ENCODE measurements at places on chromosomes 7 and 10.

GRCh38 chr10:130045091-130045652, 65.5 kb downstream of the C10orf143 start:
- no peak for DNase-seq

GRCh38 chr7:47836503-47837202, 111.6 kb downstream of the PKD1L1 start:
- DNase-seq: no peak

- no peak for DNase-seq
Measured at GRCh38 chr10:124150189-124150806, 56.9 kb upstream of the CHST15 start.

- DNase-seq: no peak
Measured at GRCh38 chr10:119199231-119199992, 8.0 kb upstream of the GRK5 start.

DNA sequence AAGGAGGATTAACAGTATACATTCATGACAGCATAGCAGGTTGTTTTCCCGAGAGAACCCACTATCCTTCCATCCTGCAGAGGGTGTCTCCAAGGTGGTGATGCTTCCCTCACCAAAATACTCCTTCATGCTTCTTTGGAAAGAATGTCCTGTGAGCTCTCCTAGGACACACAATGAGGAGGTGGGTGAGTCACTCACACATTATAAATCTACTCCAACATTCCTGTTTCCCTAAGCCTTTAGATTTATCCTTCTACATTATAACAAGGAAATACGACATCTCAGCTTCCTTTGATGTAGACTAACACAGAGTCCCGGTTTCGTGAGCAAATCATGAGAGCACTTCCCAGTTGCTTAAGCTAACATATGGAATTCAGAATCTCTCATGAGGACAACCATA, 689.7 kb upstream of the CELF2 start:
- no peak for DNase-seq

DNA sequence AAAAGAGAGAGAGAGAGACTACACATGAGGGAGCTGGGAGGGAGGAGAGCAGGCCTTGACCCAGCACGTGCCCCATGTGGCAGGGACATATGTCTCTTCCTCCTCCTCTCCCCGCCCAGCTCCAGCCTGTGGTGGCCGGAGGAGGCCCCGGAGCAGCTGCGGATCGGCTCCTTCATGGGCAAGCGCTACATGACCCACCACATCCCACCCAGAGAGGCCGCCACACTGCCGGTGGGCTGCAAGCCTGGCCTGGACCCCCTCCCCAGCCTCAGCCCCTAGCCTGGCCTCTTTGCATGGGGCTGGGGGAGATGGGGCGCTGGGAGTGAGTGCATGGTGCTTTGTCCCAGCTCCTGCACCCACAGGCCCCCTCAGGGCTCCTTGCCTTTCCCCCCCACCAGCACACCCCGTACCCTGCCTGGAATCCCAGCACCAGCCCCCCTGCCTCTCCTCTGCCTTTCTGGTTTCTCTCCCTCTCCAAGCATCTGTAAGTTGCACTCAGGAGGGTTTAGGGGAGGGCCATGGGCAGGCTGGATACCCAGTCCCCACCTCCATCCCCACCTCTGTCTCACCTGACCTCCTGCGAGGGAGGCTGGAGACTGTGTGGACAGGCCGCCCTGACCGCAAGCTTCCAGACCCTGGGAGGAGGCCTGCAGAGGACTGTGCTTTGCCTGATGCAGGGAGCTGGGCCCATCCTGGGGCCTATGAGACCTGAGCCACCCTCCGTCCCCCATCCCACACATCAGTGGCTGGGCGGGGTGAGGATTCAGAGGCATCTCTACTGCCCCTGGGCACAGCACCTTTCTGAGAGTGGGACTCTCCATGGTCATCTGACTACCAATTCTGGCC, 4.8 kb downstream of the UPK3B start:
- DNase-seq: no peak

DNA sequence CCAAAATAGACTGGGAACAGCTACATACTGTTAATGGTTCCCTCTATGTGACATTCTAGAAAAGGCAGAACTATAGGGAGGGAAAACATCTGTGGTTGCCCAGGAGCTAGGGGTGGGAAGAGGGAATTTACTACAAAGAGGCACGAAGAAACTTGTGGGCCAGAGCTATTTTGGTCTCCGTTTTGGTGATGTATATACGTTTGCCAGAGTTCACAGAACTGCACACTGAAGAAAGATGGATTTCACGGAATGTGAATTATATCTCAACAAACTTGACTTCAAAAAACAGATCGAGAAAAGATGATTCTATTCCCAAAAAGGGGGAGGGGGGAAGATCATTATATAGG, 386 bp upstream of the AS3MT start:
- DNase-seq: no peak

- DNase-seq: peak; percentile 45
Measured at GRCh38 chr7:873367-874002, 2.9 kb upstream of the GET4 start.

- no peak for DNase-seq
Measured at GRCh38 chr10:131679926-131680325, 220.9 kb upstream of the PPP2R2D start.

DNA sequence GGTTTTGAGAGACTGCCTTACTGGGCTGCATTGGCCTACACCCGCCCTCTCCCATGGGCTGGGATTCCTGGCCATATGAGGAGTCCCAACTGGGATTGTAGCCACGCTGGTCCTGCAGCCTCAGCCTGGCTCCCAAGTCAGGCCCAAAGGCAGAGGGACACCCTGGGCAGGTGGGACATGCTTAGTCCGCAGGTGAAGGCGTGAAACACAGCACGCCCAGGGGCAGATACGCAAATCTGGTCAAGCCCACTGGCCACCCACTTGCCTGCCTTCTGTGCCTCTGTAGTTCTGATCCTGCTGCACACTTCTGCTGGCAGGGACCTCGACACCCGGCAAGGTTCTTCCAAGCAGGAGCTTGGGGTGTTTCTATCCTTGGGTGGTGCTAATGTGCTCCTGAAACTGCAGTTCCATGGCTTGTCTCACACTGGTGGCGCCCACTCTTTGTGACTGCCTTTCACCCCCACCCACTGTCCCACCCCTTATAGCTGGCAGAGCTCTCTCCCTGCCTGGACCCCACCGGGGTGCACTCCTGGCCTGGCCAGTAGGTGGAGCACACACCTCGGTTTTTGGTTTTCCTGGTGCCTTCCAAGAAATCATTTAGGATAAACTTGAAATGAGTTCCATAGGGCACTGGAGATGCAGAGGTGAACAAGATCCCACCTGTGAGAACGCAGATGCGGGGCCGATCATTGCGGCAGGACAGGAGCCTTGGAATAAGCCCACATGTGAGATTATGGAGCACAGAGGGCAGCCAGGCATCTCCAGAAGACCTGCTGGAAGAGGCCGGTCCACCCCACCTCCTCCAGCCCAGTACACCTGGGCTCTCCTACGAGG, 47.9 kb downstream of the MKI67 start:
- no peak for DNase-seq

- DNase-seq: no peak
Measured at GRCh38 chr7:158567153-158567603, 20.4 kb downstream of the PTPRN2 start.

DNA sequence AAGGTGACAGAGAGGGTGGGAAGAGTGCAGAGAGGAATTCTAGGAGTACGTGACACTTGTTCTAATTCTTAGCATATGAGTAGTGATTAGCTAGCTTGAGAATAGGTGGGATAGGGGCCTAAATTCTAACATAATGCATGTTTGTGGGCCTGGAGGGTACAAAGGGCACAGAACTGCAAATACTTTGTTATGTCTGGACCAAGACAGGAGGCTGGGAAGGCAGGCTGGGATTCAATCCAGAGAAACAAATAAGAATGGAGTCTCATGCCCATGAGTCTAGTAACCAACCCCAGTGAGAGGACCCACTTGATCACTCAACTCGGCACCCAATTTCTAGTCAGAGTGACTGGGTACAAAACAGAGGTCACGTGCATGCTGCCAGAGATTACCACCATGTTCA, 40.9 kb downstream of the RHOBTB1 start:
- DNase-seq: no peak

GRCh38 chr7:144762853-144763252, 73.0 kb downstream of the TPK1 start:
- DNase-seq: no peak

GRCh38 chr7:90211391-90212148, at the start of gene STEAP2:
STEAP2 (plus strand) TSS chr7:90211740; CDS start chr7:90225083, 13,343 bp downstream.
- DNase-seq: no peak

GRCh38 chr10:17407047-17407446, 47.3 kb downstream of the ST8SIA6 start:
- DNase-seq: no peak

- DNase-seq: no peak
Measured at GRCh38 chr10:97656777-97657176, 16.3 kb downstream of the PI4K2A start.

- DNase-seq: no peak
Measured at GRCh38 chr7:22864301-22864700, 41.7 kb upstream of the TOMM7 start.

DNA sequence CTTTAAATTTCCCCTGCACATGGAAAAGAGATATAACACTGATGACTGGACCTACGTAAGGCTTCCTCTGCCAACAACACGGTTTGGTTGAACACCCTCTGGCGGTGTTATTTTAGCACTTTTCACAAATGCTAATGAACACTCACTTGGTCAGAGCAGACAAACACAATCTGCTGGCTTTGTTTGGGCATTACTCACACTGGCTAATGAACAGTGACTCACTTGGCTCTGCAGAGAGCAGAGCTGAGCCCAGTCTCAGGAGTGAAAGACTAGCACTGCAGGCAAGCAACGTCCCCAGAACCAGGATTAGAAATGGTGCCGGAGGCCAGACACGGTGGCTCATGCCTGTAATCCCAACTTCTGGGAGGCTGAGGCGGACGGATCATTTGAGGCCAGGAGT, 430.8 kb downstream of the PLXNA4 start:
- DNase-seq: no peak

- DNase-seq: no peak
Measured at GRCh38 chr7:1897076-1897860, 227.2 kb downstream of the ELFN1 start.

- DNase-seq: no peak
Measured at GRCh38 chr7:48438206-48438605, 266.9 kb downstream of the ABCA13 start.

DNA sequence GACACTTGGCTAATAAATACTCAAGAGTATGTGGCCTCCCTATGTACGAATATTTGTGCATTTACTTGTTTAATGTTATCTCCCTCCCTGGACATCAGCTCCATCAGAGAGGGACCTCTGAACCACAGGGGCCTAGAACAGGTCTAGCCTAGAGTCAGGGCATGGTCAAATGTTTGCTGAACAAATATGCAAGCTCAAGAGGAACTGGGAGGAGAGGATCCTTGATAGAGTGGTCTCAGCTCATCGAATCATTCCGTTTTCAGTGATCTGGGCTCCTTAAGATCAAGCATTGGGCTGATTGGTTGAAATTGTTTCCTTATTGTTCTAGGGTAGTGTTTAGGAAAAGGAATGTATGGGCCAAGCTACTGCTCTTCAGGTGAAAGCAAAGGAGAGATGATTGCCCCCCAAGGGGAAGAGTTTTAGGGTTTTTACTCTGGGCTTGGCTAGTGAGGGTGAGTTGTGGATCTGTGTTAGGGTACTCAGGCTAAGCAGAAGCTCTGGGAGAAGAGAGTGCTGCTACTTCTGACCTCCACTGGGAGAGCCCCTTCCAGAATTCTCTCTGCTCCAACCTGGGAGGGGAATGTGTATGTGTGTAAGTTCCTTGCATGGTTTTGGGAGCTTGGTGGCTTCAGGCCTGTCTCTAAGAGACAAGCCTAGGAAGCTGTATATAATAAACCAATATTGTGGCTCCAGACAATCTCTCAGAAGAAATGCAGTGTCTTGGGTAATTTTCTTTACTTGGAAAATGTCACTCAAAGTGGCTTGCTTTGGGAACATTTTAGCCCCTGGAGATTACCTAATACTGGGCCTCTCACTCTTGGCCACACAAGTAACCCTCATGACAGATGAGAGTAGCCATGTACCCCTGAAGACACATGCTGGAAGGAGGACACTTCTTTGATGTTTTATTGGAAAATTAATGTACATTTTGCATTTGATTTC, 110.0 kb downstream of the EMX2 start:
- DNase-seq: no peak

Measured in stimulated activated CD8-positive, alpha-beta memory T cell treated with anti-CD3 and anti-CD28 coated beads, Interleukin-7, amount 100 ng/mL, for 1 hour (primary cell).